ENCODE measurements at places on chromosomes 2 and 18.

GRCh38 chr2:240179186-240179815 is 38.8 kb upstream of the OTOS start:
- DNase-seq = no peak

- no peak for DNase-seq
These were observed 32.1 kb upstream of the CD8A start for GRCh38 chr2:86822668-86823345.

DNA sequence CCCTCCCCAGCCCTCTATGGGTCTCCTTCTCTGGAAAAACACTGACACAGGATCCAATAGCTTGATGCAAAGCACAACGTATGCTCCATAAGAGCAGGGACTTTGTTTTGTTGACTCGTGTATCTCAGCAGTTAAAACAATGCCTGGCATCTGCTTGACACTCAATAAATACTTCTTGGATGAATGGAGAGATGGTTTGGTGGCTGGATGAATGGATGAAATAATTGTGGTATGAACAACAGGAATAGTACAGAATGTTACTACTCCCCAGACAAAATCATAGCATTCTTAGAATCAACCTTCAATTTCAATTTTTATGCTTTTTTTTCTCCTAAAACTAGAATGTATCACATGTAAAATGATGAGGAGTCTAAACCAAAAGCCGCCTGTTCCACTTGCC is 57.4 kb downstream of the KCNE4 start:
- DNase-seq = no peak

DNA sequence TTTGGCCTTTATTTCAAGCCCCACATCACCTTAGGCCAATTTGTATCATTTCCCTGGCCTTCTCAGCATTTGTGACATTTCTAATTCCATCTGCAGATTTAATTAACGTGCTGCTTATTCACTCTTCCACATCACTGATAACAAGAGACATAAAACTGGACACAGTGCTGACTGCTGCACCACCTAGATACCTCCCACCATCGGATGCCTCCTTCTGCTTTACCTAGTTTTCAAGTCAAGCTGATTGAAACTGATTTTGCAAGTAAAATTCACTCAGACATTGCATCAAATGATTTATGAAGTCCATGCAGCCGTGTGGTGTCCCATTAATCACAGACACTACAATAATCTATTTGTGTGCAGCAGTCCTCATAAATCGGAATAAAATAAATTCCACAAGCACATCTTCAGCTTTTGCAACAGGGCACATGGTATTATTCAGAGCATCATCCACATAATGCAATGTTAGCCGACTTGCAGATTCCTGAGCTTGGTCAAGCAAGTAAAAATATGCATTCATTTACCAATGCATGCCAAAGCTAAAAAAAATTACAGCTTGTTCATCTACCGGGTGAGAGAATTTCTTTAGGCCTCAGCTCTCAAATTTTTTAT is 15.9 kb upstream of the CRIM1 start:
- peak; percentile 56 for DNase-seq

GRCh38 chr2:129192117-129192516 is 787.3 kb upstream of the RAB6C start:
- DNase-seq = no peak

- no peak for DNase-seq
These were observed 7.6 kb upstream of the NFE2L2 start for GRCh38 chr2:177271981-177272666.

GRCh38 chr2:113922784-113923183 is 32.9 kb downstream of the ACTR3 start:
- no peak for DNase-seq

GRCh38 chr2:23777826-23778225 is 149.1 kb downstream of the ATAD2B start:
- no peak for DNase-seq

DNA sequence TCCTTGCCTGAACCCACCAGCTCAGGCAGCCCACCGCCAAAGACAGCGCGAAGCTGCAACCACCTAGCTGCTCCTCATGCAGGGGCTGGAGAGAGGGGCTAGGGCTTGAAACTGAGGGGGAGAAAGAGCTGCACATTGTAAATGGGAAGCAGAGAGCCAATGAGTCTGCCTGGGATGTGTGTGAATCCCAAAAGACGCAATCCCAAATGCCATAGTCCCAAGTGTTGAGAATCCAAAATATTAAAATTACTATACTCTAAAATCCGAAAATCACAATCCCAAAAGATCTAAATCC is 9.4 kb downstream of the AMER3 start:
- no peak for DNase-seq

DNA sequence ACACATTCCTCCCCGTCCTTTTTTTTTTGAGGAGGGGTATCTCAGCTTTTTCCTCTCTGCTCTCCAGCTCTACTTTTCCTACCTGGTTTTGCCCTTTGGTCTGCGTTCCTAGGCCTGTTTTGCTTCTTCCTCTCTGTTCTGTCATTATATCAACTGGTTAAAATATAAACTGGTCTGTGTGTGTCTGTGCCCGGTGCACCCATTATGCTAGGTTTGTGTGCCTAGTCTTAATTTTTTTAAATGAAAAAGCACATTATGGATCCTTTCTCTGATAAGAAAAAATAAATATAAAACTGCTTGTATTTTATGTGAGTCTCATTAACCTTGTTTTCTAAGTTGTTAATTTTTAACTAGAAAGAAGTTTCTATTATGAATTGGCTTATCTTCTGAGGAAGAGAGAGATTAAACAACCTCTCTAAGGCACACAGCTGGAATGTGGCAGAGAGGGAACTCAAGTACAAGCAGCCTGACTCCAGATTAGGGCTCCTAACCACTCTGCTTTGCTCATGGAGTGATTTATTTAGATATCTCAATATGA is 17.4 kb downstream of the SLC38A11 start:
- no peak for DNase-seq
